ENCODE measurements at places on chromosomes 3 and 15. TPM values are rescaled to one million over a fixed set of nuclear protein-coding genes. Genes with fewer than 3 reads are reported as not detected.

The LRRC28 gene
- 21.6 TPM for total RNA-seq

The WDR93 gene
- total RNA-seq, result 0.21 TPM

The GOLGA6A gene
- total RNA-seq, result 0.87 TPM

The GADL1 gene
- total RNA-seq, result not detected

The CRYBG3 gene
- total RNA-seq, result 32.4 TPM

The BSN gene
- total RNA-seq, result 1.0 TPM

The MCCC1 gene
- 47.3 TPM for total RNA-seq

The TRIM42 gene
- total RNA-seq, result not detected

The C3orf80 gene
- not detected for total RNA-seq

The LMAN1L gene
- not detected for total RNA-seq

The AVEN gene
- 34.8 TPM for total RNA-seq

The GOLGA8S gene
- 0.66 TPM for total RNA-seq

The CLN6 gene
- total RNA-seq, result 10.0 TPM

The ZKSCAN7 gene
- total RNA-seq, result 10.0 TPM

The FBXW12 gene
- not detected for total RNA-seq

The ITIH4 gene
- total RNA-seq, result 5.4 TPM

The STRIT1 gene
- not detected for total RNA-seq

The TLR9 gene
- total RNA-seq, result not detected

The STAB1 gene
- 258 TPM for total RNA-seq

The ARGFX gene
- total RNA-seq, result not detected

The STRC gene
- total RNA-seq, result 1.4 TPM

The VEPH1 gene
- total RNA-seq, result 0.30 TPM
